Cortex of kidney (tissue), 1 donor: ENCODE measurements at places on chromosomes 1 and 21.

DNA sequence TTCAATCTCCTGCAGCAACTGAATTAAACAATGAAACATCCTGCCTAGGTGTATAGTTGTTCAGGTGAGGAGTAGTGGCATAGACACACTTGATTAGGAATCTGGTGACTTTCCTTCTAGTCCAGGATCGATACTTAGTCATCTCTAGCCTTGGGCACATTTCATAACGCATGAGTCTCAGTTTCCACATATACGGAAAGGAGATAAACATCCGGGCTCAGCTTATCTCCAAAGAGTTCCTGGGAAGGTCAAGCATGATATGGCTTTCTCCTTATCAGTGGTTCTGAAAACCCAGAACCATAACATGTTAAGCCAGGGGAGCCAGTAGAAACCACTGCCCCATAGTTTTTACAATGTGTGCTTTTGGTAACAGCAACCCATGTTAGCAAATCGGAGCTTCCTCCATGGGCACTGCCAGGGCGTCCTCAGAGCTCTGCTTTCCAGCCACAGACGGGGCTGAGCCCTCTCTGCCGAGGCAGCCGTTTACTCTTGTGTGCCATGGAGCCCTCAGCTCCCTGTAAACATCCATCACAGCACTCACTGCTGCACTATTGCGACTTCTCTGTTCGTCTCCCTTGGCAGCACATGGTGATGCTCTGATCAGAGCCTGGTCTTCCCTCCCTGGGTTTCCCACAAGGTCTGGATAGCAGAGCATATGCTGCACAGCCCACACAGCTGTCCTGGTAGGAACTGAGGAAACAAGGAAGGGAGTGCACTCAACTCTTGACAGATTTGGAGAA, 34.6 kb downstream of the RUNX1 start:
- DNase-seq, result no peak

DNA sequence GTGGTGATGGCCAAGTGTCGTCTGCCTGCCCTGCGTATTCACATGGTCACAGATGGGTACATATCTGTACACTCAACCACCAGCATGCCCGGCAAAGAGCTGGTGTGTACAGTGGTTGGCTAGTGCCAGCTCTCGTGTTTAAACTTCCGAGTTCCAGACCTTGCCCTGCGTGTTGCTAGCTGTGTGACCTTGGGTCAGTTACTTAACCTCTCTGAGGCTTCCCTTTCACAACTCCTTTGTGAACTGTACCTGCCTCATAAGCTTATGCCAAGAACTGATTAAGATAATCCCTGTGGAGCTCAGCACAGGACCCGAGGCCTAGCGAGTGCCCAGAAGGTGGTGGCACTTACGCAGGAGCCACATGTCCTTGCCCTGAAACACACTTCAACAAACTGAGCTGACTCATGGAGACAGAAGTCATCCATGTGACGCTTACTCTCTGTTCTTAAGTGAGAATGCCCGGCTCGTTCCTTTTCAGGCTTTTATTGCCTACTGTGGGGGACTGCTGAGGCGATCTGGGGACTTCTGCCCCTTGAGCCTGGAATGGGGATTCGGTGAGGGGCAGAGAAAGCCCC, 55.4 kb downstream of the ALPL start:
- DNase-seq, result no peak

DNA sequence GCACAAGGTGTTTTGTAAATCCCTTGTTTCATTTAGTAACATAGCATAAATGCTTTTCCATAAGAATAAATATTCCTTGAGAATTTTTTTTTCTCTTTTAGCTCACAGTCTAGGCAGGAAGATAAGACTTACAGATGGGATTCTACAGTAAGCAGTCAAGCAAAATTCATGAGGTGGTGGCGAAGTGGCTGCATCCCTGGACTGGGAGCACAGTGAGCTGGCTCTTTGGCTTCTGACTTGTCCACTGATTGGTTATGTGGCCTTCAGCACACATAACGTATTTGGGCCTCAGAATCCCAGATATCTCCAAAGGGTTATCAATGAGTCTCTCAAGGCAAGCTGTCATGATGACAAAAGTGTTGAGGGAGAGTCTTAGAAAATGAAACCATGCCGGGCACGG, 99.8 kb downstream of the EBNA1BP2 start:
- DNase-seq, result no peak

DNA sequence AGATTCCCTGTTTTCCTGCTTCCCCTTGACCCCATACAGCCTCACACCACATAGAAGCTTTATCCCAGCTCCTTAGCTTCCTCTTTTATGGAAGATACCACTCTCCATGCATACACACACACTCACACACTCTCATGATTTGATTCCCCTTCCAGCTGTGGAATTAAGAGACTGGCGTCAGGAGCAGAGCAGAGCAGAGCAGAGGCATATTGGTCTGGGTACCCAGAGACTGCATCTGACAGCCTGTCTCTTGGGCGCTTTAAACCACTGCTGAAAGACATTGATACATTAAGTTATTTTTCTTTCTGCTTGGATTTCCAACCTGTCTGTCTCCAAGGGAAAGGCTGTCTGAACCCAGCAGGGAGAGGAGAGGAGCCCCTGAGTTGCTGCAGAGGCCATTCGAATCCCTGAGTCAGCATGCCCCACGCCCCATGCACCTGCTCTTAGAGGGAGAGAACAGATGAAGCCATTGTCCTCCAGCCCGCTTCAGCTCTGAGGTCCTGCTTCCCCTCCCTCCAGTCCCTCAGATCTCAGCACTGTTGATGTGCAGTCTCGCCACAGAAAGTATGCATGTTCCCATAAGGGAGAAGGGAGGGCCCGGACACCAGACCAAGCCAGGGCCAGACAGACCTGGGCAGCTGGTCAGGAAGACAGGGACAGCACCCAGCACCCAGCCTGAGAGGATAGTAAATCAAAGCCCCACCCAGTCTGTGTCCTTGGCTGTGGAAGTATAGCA, 66.7 kb upstream of the GJB5 start:
- DNase-seq, result no peak
